ENCODE measurements at places on chromosomes 12 and 14.

GRCh38 chr12:98893126-98893674 is 248.1 kb downstream of the APAF1 start:
- no peak for DNase-seq

- DNase-seq, result no peak
These were observed 9.4 kb downstream of the MYBPC1 start for GRCh38 chr12:101604132-101604531.

- no peak for DNase-seq
These were observed 82.1 kb upstream of the SSTR1 start for GRCh38 chr14:38125481-38126037.

DNA sequence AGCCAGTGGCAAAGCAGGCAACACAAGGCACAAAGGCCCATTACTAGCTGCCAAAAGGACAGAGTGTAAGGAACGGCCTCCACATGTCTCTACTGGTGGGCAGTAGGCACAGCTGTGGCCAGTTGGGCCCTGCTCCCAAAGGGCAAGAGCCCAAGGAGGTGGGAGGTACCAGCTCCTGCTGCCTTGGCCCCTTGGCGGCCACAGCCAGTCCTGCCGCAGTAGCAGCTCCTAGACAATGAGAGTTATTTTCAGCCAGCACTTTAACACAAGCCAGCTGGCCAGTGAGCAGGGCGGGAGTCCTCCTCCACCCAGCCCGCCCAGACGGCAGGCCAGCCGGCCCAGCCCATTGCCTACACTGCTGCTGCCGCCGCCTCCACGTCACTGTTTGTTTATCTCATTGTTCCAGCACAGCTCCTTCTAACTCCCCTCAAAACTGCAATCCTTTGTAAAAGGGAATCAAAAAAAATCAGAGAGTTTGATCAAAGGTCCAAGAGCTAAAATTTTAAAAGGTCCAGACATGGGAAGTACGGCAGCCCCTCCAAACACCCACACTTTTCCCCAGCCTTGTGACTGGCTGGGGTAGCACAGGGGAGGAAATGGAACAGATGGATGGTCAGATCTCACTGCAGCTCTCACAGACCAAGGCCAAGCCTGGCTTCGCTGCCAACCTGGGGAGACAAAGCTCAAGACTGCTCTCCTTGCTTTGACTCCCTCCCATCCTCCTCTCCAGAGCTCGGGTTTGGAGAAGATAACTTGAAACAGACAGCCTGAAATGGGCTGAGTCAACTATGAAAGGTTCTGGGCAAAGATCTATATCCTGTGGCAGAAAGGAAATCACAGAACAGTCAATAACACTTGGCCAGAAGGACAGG is 33.5 kb downstream of the FMNL3 start:
- peak; percentile 47 for DNase-seq

DNA sequence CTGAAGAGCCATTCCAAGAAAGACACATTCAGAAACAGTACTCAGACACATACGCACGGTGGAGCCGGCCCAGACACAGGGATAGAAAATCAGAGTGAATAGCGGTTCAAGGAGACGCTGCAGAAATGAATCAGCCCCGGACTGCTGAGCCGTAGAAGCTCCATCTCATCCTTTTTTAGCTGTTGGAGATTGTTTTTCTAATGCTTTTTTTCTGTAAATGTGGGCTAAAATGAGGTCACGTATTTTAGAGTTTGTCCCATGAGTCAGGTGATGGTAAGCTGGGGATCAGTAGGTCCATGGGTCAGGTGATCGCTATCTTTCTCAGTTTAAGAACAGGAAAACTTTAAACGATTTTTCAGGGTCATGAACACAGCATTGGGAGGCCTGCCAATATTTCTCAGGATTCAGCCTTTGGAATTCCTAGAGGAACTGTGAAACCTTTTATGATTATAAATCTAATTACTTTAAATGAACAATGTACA is 202.4 kb downstream of the ITPR2 start:
- DNase-seq, result peak; percentile 95

GRCh38 chr14:96056509-96057422 is 17.6 kb downstream of the C14orf132 start:
- DNase-seq, result no peak

DNA sequence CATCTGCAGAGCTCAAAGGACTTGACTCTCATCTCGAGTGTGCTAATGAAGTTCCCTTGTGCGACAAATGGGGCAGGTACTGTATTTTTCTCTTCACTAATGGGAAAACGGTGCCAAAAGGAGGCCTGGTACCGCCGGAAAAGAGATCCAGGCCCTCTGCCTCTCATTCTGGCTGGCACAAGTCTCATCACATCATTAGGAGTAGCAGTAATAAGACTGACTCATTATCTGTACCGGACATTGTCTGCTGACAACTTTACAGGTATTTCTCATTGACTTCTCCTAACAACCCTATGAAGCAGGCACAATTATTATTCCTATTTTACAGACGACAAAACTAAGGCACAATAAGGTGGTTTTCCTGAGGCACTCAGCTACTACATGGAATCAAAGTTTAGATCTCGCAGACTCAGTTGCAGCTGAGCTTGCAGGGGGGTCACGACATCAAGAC is 668 bp downstream of the APPL2 start:
- no peak for DNase-seq

- no peak for DNase-seq
These were observed 258.4 kb upstream of the SFSWAP start for GRCh38 chr12:131452444-131452860.

DNA sequence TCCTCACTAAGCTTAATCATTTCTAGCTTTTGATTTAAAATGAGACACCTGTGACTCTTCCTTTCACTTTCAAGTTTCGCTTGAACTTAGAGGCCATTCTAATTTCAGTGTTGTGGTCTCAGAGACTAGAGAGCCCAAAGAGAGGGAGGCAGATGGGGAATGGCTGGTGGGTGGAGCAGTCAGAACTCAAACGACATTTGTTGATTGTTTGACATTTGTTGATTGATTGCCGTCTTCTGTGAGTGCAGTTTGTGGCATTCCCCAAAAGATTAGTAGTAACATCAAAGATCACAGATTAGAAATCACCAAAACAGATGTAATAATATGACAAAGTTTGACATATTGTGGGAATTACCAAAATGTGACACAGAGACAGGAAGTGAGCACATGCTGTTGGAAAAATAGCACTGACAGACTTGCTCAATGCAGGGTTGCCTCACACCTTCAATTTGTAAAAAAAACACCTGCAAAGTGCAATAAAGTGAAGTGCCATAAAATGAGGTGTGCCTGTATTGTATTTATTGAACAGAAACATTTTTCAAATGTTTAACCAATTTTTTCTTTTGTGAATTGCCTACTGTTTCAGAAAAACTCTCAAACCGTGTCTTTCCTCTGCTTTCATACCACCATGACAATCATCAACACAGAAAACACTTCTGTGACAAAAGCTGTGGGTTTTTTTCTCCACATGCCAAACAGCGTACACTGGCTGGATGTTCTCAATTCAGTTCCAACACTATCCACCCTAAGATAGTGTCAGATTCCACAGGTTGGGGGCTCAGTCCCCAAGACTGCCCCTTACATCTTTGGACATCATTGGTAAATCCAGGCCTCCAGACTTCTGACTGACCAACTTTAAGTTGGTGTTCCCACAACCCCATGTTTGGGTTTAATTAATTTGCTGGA is 376.3 kb upstream of the RGS6 start:
- DNase-seq, result no peak

GRCh38 chr12:92629349-92630065 is 73.3 kb upstream of the PLEKHG7 start:
- peak; percentile 55 for DNase-seq

- peak; percentile 28 for DNase-seq
These were observed 63.8 kb downstream of the CDC42BPB start for GRCh38 chr14:102993523-102993922.

Data from kidney epithelial cell (primary cell).